Stimulated activated CD4-positive, alpha-beta T cell treated with anti-CD3 and anti-CD28 coated beads, Interleukin-15, amount 100 ng/mL, for 1 hour (primary cell): ENCODE measurements at places on chromosomes 2 and 18.

GRCh38 chr2:240505910-240506309 lies 51.9 kb downstream of the ANKMY1 start:
- no peak for DNase-seq

DNA sequence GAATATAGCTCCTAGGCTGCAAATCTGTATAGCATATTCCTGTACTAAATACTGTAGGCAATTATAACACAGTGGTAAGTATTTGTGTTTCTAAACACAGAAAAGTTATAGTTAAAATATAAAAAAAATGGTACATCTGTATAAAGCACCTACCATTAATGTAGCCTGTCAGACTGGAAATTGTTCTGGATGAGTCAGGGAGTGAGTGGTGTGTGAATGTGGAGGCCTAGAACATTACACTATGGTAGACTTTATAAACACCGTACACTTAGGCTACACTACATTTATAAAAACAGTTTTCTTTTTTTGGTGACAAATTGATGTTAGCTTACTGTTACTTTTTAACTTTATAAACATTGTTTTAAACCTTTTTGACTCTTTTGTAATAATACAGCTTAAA lies 226.3 kb downstream of the CCDC85A start:
- no peak for DNase-seq

GRCh38 chr2:54862229-54862628 lies 138.8 kb downstream of the EML6 start:
- DNase-seq = no peak

- no peak for DNase-seq
Measured at GRCh38 chr2:28668106-28668814, 83.4 kb upstream of the PPP1CB start.

- no peak for DNase-seq
Measured at GRCh38 chr2:168272225-168272624, 24.8 kb upstream of the STK39 start.

DNA sequence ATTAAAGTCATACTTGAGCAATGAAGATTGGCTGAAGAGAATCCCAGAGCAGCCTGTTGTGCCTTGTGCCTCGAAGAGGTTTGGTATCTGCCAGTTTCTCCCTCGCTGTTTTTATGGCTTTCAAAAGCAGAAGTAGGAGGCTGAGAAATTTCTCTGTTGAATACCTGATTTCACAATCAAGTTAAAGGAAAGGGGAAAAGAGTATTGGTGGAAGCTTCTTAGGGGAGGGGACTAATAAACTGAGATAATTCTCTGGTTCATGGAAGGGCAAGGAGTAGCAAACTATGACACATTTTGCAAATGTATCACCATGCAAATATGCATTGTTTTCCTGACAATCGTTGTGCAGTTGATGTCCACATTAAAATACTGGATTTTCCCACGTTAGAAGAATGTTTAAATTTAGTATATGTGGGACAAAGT lies at the start of gene IL1B:
IL1B (minus strand) TSS at position 85 of the 423 bp plus-strand sequence. CDS start 550 bp downstream, outside the sequence.
- no peak for DNase-seq

DNA sequence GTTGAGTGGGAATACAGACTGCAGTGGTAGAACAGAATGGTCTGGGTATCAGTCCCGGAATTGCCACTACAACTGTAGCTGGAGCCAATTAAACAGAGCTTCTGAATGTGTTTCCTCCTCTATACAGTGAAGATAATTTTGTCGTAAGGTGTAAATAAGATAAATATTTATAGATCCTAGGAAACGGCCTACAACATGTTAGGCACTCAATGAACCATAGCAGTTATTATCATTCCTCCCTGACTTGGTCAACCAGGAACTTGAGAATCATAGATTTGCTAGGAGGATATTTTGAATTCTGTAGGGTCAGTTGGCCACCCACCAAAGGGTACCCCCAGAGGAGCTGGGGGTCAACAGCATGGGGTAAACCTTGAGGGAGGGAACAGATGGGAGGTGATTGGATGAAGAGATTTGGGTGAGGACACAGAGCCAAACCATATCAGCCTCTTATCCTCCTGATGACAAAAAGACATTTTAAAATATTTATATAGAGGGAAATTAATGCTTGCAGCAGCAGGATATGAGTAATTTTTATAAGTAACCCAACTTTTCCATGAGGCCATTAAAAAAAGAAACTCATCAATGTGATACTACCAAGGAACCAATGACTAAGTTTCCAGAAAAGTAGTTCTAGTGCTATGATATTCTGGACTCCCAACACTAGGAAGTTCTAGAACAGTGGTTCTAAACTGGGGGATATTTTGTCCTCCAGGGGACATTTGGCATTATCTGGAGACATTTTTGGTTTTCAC lies 4.0 kb downstream of the DHRS9 start:
- no peak for DNase-seq

GRCh38 chr2:196362973-196363549 lies 191.7 kb upstream of the STK17B start:
- DNase-seq = no peak

- no peak for DNase-seq
Measured at GRCh38 chr2:182946958-182947369, 80.5 kb upstream of the FRZB start.

DNA sequence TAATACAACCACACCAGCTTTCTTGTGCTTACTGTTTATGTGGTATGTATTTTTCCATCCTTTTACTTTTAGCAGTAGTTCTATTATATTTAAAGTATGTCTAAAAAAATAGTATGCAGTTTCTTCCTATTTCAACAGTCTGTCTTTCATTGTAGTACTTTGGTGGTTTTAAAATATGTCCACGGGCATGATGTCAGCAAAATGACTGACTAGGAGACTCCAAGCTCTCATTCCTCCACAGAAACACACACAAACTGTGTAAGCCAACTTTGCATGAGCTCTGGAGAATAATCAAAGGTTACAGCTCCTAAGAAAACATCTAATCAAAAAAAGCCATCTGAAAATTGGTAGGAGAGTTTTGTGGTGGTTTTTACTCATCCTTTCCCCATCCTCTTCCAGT lies 56.1 kb downstream of the TEX51 start:
- DNase-seq = no peak

DNA sequence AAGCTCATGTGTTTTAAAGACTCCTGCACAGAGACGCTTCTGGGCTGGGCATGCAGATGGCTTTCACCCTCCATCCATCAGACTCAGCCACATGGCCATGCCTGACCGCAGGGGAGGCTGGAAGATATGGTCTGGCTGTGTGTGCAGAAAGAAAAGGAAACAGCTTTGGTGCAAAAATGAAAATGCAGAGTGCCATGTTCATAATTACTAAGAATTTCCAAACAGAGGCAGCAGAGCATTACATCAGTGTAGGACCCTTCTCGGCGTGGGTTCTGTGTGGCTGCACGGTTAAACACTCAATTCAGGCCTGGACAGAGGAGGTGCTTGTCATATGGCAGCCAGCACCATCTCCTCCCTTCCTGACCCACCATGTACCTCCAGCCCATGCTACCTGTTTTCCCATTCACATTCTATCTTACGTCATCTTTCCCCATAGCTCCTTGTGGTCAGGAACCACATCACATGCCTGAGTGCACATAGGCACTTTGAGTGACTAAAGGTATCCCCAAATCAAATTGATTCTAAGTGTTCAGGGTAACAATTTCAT lies 200.3 kb upstream of the ID2 start:
- DNase-seq = no peak

DNA sequence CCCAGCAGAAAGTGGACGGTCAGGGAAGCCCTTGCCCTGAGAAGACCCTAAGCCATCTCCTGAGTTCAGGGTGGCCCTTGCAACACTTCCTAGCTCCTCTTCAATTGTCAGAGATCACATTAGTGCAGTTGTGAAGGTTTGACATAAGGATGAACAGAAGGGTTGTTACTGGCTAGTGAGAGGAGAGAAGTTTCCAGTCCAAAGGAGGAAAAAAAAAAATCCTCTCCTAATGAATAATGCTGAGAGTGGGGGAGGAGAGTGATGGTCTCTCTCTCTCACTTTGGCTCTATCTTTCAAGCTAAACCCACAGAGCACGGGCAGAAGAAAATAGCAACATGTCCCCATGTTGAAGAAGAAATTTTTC lies 819.9 kb downstream of the BCL11A start:
- DNase-seq = no peak

- no peak for DNase-seq
Measured at GRCh38 chr18:2411381-2411960, 159.8 kb downstream of the METTL4 start.

DNA sequence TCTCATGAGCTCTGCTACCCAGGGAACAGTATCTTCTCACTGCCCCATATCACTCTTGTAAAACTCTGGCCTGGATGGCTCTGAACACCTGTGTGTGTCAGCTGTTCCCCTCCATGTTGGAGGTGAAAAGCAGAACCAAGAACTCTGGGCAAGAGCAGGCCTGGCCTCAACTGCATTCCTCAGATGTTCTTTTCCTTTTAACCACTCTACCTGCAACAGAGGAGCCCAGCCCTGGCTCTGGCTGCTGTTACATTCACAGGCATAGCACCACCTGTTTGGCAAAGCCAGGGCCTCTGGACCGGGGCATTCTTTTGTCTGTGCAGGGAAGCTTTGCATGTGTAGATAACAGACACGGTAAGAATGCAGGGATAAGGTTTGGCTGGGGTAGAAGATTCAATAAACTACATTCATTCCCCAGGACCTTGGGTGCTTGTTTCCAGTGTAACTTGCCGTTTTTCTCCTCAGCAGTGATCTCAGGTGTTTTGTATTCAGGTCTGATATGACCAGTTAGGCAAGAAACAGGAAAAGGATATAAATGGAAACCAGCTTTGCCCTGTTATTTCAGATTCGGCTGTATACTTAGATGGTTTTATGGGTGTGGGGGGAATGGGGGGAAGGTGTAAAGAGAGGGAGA lies 95.1 kb downstream of the SPTBN1 start:
- DNase-seq = no peak

DNA sequence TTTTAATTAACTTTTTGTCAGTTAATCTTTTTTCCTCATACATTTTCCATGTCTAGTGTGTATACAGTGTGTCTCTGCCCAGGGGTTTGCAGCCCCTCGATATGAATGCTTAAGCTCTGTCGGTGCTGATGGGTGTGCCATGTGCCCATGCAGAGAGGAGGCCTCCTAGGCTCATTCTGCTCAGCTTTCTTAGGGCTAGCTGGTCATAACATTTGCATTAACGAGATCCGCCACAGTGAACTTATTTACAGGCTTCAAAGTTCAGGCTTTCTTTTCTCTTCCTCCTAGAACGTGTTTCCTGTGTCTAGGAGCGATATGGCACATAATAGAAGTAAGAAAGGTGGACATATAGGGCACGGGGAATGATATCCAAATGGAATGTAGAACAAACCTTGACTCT lies 783.3 kb downstream of the PLCL1 start:
- DNase-seq = no peak

DNA sequence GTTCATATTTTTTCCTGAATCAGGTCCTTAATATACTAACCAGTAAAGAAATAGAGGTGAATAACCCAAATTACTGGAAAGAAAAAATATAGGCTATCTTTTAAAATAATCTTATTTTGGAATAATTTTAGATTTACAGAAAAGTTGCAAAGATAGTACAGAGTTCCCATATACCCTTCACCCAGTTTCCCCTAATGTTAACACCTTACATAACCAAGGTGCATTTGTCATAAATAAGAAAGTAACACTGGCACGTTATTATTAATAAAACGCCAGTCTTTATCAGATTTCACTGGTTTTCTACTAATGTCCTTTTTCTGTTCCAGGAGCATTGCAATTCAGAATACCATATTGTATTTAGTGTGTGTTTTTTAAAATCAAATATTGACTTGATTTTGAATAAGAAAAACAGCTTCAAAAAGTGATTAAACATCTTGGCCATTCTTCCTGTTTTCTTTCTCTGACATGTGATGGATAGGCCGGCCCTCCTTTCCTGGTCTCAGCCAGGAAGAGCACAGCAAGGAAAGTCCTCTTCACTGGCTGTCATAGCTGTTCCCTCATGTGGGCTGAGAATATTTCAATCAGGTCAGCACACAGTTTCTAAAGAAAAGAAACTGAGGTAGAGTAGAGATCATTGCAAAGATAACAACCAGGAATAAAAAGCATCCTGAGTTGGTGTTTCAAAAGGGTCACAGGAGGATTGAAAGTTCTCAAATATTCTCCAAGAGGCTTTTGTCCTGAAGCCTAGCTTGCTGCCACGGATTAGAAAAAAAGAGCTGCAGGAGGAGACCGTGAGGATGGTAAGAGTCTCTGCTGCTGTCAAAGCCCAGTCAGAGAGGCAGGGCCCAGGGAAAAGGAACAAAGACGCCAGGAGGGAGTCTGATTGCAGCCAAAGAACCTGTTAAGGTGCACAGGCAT lies 79.3 kb upstream of the ARL5A start:
- no peak for DNase-seq

DNA sequence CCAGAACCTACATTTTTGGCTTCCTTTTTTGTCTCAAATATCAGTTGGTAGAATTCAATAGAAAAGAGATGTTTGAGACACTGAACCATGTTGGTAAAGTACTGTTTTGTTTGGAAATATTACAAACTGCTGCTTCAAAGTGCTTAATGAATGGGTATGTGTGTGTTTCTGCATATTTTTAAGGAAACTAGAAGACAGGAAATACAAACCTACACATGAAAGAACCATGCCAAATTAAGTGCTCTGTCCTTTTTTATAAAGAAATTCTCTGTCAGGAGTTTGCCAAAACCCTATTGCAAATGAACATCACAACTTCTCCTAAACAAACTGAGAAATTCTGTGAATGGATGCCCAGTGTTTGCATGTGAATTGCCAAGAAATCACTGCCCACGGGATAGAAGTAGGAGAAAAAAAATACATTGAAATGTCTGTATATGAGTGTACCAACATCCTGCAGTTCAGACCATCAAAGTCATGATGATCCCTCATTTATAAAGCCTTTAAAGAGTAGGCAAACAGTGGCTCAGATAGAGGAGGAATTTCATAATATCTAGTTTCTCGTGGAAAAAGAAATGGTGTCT lies 69.6 kb upstream of the RND3 start:
- DNase-seq = no peak

DNA sequence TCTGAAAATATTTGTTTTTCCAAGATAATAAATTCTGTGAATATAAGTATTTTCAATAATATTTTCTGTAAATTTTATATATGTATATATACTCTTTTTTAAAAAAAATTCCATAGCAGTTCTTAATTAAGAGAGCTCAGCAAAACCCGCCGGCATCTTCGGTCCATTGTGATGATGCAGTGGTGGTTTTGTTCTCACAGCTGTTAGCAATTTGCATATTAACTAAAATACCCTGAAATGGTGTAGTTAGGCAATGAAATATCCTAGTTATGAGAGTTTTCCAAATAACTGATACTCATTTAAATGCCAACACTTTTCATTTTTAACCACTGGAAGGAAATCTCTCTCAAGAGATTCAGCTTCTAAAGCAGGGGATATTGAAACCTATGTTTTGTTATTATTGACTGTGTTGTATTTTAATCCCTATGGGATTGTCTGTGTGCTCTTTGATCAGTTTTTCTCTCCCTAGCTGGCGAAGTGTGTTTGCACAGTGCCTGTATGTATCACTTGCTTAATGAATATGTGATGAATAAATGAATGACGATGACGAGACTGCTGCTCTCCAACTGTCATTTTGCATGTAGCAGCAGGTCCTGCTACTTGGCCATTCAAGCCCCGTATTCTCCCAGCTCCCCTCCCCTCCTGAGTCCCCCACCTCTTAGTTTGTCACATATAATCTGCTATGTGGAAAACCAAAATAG lies 42.4 kb downstream of the PSMG2 start:
- DNase-seq = no peak

- DNase-seq = no peak
Measured at GRCh38 chr2:8704906-8705305, 23.1 kb downstream of the ID2 start.

GRCh38 chr2:240454106-240454901 lies 18.8 kb downstream of the GPC1 start:
- DNase-seq = no peak
